ENCODE measurements at places on chromosomes 13 and 19. TPM values are rescaled to one million over a fixed set of nuclear protein-coding genes. Genes with fewer than 3 reads are reported as not detected.

GRCh38 chr13:96542986-96543385 is 451.3 kb downstream of the OXGR1 start:
- no peaks in the 10 kb centered on the region for H3K27me3 ChIP-seq
- H3K4me1 ChIP-seq, result no peaks in the 10 kb centered on the region
- no peak overlapping the region for H3K27ac ChIP-seq

GRCh38 chr13:99051768-99052455 is 74.0 kb upstream of the DOCK9 start:
- no peak overlapping the region for H3K27ac ChIP-seq
- H3K36me3 ChIP-seq, result no peaks in the 10 kb centered on the region

DNA sequence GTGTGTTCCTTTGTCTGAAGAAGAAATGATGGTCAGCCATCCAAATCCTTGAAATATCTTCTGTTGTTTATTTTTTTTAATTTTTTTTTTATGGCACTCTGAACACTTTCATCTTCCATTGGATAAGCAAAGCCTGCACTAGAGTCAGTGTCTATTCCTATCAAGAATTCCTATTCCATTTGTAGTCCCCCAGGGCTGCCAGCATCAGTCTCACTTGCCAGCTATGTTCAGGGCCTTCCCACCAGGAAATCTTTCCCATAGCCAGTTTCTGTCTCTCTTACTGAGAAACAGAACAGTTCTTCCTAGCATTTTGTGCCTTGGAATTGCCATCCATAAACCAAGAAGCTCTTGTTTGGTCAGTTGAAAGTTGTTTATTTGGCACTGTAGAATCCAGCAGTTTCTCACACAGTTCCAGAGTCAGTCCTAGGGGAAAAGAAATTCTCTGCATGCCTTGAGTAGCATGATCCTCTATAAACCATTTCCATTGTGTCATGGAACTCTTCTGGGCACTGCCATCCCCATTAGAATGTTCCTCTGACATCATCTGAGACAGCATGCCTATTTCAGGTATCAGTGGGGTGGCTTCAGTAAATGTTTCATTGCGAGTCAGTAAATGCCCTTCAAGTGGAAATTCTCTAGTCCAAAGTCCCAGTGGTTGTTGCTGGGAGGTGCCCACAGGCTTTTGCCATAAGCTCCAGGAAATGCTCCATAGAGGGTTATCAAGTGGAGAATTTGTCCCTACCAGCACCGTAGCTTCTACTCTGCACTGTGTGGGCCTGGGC is 18.7 kb upstream of the SPRYD7 start:
- DNase-seq, result no peak
- no peak overlapping the region for H3K4me3 ChIP-seq

DACH1 gene
- polyA plus RNA-seq, result 10.7 TPM

DNA sequence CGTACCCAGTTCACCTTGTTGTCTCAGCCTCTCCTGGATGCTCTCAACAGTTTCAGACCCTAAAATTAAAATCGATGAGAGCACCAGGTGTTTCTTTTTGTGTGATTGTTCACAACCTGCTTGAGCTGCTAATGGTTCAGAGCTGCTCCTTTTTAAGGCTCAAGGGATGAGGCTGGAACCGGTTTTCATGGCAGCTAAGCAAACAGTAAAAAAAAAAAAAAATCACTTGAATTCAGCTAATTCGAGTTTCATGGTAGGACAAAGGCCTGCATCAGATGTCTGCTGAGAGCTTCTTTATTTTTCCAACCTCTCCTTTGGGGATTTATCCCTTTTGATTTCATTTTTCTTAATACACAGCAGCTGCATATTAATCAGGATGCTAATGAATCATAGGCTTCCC is 6.5 kb downstream of the SYCE2 start:
- H3K4me3 ChIP-seq, result no peak overlapping the region
- no peaks in the 10 kb centered on the region for H3K27me3 ChIP-seq
- peaks cover 31% of the 10 kb centered on the region for H3K4me1 ChIP-seq
- peak; percentile 69 for DNase-seq
- H3K36me3 ChIP-seq, result no peaks in the 10 kb centered on the region

- H3K27me3 ChIP-seq, result peaks cover 2% of the 10 kb centered on the region
- no peak overlapping the region for H3K27ac ChIP-seq
- DNase-seq, result no peak
- H3K4me1 ChIP-seq, result peaks cover 2% of the 10 kb centered on the region
These were observed 37.5 kb upstream of the PNMA8B start for GRCh38 chr19:46533078-46533620.

DNA sequence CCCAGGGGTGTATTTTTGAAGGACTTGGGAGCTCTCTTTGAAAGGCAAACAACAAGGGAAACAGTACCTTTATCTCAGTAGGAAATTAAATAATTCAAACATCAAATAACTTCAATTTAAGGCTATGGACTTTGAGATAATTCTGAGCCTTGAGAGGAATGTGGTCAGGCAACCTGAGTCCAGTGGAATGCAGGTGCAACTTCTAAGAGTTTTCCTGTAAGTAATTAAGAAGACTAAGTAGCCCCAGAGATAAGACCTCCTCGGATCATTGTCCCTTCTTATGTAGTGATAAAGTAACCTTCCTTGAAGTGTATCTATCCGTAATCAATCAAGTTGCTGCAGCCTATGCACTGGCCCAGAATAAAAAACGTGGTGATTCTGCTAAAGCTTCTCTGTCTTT is 29.2 kb downstream of the ZNF701 start:
- H3K4me1 ChIP-seq, result peaks cover 11% of the 10 kb centered on the region
- DNase-seq, result no peak
- no peak overlapping the region for H3K4me3 ChIP-seq
- H3K27ac ChIP-seq, result no peak overlapping the region
- H3K36me3 ChIP-seq, result peaks cover 12% of the 10 kb centered on the region

OVOL3 gene
- polyA plus RNA-seq, result not detected

DNA sequence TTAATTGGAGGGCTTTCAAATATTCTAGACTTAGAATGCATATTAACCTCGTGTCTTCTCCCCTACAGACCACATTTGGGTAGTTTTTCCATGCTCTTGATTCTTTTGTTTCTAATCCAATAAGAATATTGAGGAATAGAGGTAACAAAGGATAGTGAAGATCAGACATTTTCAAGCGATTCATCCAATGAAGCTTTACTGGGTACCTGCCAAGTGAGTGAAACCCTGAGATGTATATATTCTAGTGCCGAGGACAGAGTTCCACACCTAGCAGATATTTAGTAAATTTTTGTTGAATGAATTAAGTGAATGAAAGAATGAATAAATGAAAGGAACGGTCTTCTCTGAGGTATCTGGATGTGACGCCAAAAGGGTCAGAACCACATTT is 442 bp upstream of the RFC3 start:
- no peaks in the 10 kb centered on the region for H3K27me3 ChIP-seq
- peak overlapping the region; percentile 91 for H3K27ac ChIP-seq
- peak overlapping the region; percentile 94 for H3K4me3 ChIP-seq

S1PR5 gene
- polyA plus RNA-seq, result 2.2 TPM

GRCh38 chr13:29539856-29540255 is 55.6 kb downstream of the SLC7A1 start:
- no peak overlapping the region for H3K27ac ChIP-seq
- peaks cover 15% of the 10 kb centered on the region for H3K4me1 ChIP-seq
- no peaks in the 10 kb centered on the region for H3K27me3 ChIP-seq
- no peak for DNase-seq
- H3K4me3 ChIP-seq, result no peak overlapping the region
- peaks cover 4% of the 10 kb centered on the region for H3K36me3 ChIP-seq

LIPE gene
- 7.8 TPM for polyA plus RNA-seq

- peaks cover 4% of the 10 kb centered on the region for H3K27me3 ChIP-seq
- no peak overlapping the region for H3K4me3 ChIP-seq
- no peak for DNase-seq
- H3K27ac ChIP-seq, result no peak overlapping the region
- peaks cover 4% of the 10 kb centered on the region for H3K4me1 ChIP-seq
These were observed 2.3 kb upstream of the LGALS7B start for GRCh38 chr19:38786572-38787265.

GRCh38 chr13:77516342-77516789 is 19.1 kb upstream of the SCEL start:
- H3K27ac ChIP-seq, result no peak overlapping the region
- H3K4me3 ChIP-seq, result no peak overlapping the region
- no peaks in the 10 kb centered on the region for H3K4me1 ChIP-seq
- DNase-seq, result no peak
- no peaks in the 10 kb centered on the region for H3K27me3 ChIP-seq
- no peaks in the 10 kb centered on the region for H3K36me3 ChIP-seq

GRCh38 chr13:29858231-29858630 is 7.8 kb upstream of the UBL3 start:
- no peaks in the 10 kb centered on the region for H3K27me3 ChIP-seq
- DNase-seq, result no peak
- H3K27ac ChIP-seq, result no peak overlapping the region

DNA sequence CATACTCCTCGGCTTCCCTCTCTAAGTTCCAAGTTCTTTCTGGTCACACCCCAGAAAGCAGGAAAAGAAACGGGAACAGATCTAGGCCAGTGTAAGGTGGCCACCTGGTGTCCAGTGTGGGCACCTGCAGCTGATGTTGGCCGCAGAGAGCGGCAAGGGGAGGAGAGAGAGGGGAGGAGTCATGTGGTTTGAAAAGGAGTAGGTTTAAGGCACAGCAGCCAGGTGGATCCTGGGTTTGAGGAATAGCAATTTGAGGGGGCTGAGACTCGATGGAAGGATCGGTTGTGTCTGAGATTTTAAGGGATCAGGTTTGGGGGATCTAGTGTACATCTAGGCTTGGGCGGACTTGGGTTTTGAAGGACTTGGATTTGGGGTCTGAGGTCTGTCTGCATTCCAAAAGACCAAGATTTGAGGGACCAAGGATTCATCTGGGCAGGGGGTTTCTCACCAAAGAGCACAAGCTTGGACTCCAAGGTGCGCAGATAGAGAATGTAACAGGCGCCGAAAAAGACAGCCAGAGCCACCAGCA is 1.2 kb downstream of the RABAC1 start:
- peak overlapping the region; percentile 95 for H3K27ac ChIP-seq
- no peaks in the 10 kb centered on the region for H3K27me3 ChIP-seq
- peaks cover 7% of the 10 kb centered on the region for H3K36me3 ChIP-seq
- peak; percentile 88 for DNase-seq
- H3K4me3 ChIP-seq, result peak overlapping the region; percentile 97

GRCh38 chr13:80132741-80133601 is 208.0 kb downstream of the SPRY2 start:
- H3K27ac ChIP-seq, result peak overlapping the region; percentile 82
- H3K27me3 ChIP-seq, result no peaks in the 10 kb centered on the region
- peak overlapping the region; percentile 16 for H3K4me3 ChIP-seq
- DNase-seq, result peak; percentile 80

HIF3A gene
- 157 TPM for polyA plus RNA-seq

KCTD12 gene
- 217 TPM for polyA plus RNA-seq

All from muscle of leg (tissue), 16 donors.